Metanephros (tissue), 2 donors: ENCODE measurements at places on chromosomes 1 and 21. TPM values are rescaled to one million over a fixed set of nuclear protein-coding genes. Genes with fewer than 3 reads are reported as not detected.

Gene ZRANB2
- 59.1 TPM for total RNA-seq

Gene S100A4
- total RNA-seq, result 37.4 TPM

Gene RNF186
- total RNA-seq, result 0.18 TPM

Gene OR10K2
- not detected for total RNA-seq

Gene KIAA0040
- 10.7 TPM for total RNA-seq

Gene ATP6V0B
- total RNA-seq, result 93.0 TPM

Gene YRDC
- 10.0 TPM for total RNA-seq

Gene FUBP1
- 272 TPM for total RNA-seq

Gene LIN28A
- not detected for total RNA-seq

Gene CFH
- total RNA-seq, result 52.7 TPM

Gene SPATA45
- 0.47 TPM for total RNA-seq

Gene KRTAP20-1
- not detected for total RNA-seq

Gene CSTB
- total RNA-seq, result 11.8 TPM

Gene KISS1
- total RNA-seq, result 1.1 TPM

Gene TPM3
- total RNA-seq, result 116 TPM

Gene CRP
- total RNA-seq, result not detected

Gene PADI3
- total RNA-seq, result 0.18 TPM

Gene AMY1C
- not detected for total RNA-seq

Gene SELE
- total RNA-seq, result 10.3 TPM

Gene CASQ2
- total RNA-seq, result 70.6 TPM

Gene NPHS2
- total RNA-seq, result 46.4 TPM

Gene CACHD1
- 39.9 TPM for total RNA-seq

Gene HEYL
- 12.1 TPM for total RNA-seq

Gene UMODL1
- not detected for total RNA-seq

Gene ACTA1
- 980 TPM for total RNA-seq

Gene ATAD3C
- 5.8 TPM for total RNA-seq

Gene LGR6
- 1.6 TPM for total RNA-seq

Gene MROH9
- total RNA-seq, result not detected

Gene FMO1
- total RNA-seq, result 75.4 TPM

Gene MAB21L3
- 3.8 TPM for total RNA-seq

Gene COL24A1
- 1.9 TPM for total RNA-seq

Gene RIPPLY3
- total RNA-seq, result 0.99 TPM

Gene LYPLA2
- 55.3 TPM for total RNA-seq

Gene NUAK2
- total RNA-seq, result 26.0 TPM

Gene KRTAP19-1
- not detected for total RNA-seq

Gene CYP4Z1
- total RNA-seq, result 0.93 TPM

Gene ZMYND12
- total RNA-seq, result 3.5 TPM

Gene BRINP2
- 0.35 TPM for total RNA-seq

Gene KCNJ9
- total RNA-seq, result 0.12 TPM

Gene SPTA1
- 22.7 TPM for total RNA-seq

Gene RGS5
- total RNA-seq, result 16.3 TPM

Gene CCDC181
- 1.5 TPM for total RNA-seq

Gene GPR52
- total RNA-seq, result 3.4 TPM

Gene FAM177B
- not detected for total RNA-seq

Gene LEMD1
- total RNA-seq, result 0.88 TPM

Gene SHE
- total RNA-seq, result 14.1 TPM

Gene PALMD
- total RNA-seq, result 12.4 TPM

Gene PIK3R3
- 14.1 TPM for total RNA-seq

Gene ASCL5
- total RNA-seq, result not detected
